ENCODE measurements at places on chromosomes 1 and 21.

GRCh38 chr1:39833621-39834385 is 45.1 kb upstream of the BMP8B start:
- DNase-seq: no peak

GRCh38 chr1:85372683-85373377 is 92.1 kb downstream of the DDAH1 start:
- no peak for DNase-seq

DNA sequence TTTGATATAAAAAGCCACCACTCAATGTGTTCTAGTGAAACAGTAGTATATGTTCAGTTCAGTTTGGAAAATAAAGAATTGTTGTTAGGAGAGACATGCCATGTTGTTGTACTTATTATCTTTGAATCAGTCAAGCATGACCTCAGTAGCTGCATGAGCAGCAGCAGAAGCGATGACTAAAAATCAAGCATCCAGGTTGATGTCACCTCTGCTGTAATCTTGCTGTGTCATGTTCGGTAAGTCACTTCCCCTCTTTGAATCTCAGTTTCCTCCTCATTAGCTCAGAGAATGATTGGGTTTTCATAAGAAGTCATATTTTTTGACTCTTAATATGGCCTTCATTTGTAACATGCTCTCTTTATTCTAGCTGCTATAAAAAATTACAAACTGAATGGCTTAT is 428.4 kb upstream of the B3GALT2 start:
- no peak for DNase-seq

DNA sequence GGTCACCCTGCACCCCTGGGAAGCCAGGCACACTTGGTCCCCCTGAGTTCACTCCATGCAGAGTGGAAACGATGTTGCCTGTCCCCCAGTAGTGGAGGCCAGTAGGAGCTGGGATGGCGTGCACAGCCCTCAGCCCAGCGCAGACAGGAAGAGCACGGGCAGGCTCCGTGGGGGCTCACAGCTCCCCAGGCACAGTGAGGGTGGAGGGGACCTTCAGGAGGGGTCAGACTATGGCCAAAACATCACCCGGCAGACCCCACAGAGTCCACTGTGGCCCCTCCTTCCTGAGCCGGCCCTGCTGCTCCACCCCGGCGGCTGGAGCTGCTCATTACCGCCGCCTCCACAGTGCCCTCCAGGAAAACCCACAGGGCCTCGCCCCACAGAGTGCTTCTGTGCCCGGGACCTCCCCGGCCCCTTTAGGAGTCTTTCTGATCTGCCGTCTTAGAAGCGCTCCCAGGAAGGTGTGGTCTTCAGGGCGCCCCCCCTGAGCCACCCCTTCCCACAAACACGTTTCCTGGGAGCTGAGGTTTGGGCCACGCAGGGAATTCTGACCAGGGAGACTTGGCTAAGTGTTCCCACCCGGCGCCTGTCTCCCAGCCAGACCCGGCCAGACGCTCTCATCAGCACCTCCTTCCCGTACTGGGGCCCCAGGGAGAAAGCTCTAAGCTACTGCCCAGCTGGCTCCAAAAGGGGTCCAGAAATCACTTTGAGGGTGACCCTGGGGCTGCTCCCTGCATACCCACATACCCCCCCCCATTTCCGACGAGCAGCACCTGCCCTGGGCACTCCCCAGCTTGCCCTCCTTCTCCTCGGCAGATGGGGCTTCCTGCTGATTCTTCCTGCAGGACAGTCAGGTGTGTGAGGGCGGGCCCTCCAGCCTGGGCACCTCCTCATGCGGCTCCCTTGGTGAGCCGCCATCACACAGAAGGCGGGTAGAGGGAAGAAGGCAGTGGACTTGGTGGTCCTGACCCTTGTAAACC is 38.8 kb downstream of the RIPK4 start:
- DNase-seq: no peak

GRCh38 chr1:204523605-204524215 is 7.5 kb downstream of the MDM4 start:
- no peak for DNase-seq

DNA sequence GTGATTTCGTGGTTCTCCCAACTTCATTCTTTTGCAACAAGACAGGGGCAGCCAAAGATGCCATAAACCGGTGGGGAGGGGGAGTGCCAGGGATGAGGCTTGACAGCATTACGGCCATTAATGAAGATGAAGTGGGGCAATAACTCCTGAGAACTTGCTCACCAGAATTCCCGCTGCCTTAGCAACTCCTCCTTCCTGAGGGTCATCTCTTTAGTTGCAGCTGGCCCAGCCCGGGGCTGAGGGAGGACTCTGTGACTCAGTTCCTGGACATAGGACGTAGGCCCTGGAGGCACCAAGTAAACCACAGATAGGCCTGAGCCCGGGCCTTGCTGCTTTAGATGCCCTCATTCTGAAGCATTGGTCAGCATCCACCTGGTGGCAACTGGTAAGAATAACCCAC is 330.2 kb downstream of the RRAGC start:
- DNase-seq: no peak

DNA sequence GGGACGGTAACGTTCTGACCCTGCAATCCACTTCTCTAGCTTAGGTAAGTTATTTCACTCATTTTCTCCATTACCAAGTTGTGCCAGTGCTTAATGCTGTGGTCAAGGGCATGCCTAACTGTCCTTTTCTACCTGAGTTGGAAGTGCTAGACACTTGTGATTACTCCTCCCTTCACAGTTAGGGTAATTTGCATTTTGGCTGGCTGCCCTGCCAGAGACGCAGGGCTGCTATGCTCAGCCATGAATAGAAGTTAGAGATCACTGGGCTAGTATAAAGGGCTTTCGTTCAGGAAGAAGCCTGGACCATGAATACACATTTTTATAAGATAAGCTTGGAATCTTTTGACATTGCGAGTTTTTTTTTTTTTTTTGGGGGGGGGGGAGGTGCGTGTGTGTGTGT is 633.2 kb upstream of the NEGR1 start:
- no peak for DNase-seq

DNA sequence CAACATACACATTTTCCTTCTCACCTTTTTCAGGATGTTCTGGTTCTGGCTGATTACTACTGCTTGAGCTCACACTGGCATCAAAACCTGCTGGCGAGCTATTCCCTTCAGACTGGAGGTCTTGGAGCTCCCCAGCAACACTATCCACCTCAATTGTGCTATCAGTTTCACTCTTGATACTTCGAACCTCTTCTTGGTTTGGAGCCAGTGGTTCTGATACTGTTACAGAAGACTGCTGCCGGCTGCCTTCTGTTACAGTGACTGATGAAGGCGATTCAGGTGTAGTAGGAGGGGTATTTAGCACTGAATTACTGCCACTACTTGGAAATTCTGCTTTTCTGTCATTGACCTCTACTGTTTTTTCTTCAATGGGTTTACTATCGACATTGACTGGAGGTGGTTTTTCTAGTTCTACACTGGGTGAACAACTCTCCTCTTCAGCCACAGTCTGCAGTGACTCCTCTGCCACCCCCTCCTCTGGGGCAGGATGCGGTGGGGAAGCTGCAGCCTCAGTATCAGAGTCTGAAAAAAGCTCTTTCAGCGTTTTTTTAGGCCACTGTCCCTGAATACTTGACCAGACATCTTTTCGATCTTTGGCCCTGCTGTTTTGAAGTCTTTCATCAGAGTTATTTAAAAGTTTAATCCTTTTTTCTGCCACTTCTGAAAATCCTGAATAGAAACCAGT is 20.7 kb upstream of the RBM34 start:
- no peak for DNase-seq

- DNase-seq: no peak
These were observed 50.1 kb upstream of the DIRAS3 start for GRCh38 chr1:68100571-68100970.

DNA sequence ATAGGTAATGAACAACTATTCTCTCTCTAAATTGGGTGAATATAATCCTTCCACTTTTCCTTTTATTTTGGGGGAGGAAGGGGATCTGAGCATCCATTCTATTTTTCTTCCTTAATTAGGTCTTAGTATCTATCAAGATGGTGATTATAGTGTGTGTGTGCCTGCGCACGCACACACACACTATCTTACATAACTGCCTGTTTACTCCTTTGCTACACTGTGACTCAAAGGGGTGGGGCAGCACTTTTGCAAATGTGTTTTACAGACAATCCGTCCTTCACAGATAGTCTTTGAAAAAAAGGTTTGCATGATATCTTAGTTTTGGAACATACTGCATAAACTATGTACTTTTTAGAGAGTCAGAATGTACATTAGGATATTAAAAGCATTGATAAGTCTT is 191.5 kb downstream of the SDCCAG8 start:
- no peak for DNase-seq

GRCh38 chr1:94236013-94236491 is 1.3 kb downstream of the ARHGAP29 start:
- DNase-seq: no peak

DNA sequence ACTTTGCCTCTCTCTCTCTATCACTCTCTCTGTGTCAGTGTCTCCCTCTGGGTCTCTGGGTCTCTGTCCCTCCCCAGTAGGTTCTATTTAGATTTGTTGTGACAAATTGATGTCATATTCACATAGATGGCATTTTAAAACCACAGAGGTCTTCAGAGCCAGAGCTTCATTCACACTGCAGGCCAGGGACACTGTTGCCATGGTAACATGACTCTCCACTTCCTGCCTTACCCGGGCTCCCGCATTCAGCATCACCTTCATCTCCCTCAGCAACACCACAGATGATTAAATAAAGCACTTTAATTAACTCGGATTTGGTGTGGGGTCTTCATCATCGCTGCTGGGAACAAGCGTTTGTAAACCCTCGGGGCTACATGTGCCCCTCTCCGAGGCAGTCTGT is 132.6 kb downstream of the ETS2 start:
- no peak for DNase-seq

- DNase-seq: peak; percentile 98
These were observed at the start of gene ESRRG for GRCh38 chr1:216723274-216723780. Gene ESRRG (minus strand): TSS chr1:216723429. CDS start chr1:216723299, 130 bp downstream.

DNA sequence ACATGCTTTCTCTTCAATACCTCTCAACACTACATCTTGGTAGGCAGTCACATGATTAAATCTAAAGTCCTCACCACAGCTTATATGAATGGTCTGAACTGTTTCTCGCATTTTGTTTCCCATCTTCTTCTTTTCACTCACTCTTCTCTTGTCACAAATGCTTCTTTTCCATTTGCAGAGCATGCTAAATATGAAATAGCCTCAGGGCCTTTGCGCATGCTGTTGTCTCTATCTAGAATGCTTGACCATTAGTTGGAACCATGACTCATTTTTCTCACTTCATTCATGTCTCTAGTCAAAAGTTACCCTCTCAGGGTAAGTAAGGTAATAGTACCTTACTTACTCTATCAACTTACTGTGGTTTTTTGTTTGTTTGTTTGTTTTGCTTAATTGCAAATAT is 239.7 kb downstream of the PTPRC start:
- DNase-seq: no peak

GRCh38 chr1:116819081-116819480 is 64.9 kb downstream of the CD2 start:
- DNase-seq: no peak

GRCh38 chr1:30437059-30437576 is 286.3 kb downstream of the MATN1 start:
- DNase-seq: no peak

DNA sequence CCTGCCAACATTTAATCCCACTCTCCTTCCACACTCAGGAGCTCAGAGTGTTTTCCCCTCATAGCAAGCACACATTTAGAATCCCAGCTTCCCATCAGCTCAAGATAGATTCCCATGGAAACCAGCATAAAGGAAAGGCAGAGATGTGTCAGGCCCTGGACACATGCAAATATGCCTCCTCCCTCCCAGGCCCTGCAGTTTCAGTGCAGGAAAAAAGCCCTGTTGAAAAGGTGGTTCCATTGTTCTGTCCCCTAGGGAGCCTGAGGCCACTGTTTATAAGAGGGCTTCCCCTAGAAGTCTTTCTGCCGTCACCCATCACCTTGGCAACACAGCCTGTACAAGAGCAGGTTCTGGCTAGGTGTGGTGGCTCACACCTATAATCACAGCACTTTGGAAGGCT is 3.6 kb downstream of the CACNA1S start:
- DNase-seq: peak; percentile 99

DNA sequence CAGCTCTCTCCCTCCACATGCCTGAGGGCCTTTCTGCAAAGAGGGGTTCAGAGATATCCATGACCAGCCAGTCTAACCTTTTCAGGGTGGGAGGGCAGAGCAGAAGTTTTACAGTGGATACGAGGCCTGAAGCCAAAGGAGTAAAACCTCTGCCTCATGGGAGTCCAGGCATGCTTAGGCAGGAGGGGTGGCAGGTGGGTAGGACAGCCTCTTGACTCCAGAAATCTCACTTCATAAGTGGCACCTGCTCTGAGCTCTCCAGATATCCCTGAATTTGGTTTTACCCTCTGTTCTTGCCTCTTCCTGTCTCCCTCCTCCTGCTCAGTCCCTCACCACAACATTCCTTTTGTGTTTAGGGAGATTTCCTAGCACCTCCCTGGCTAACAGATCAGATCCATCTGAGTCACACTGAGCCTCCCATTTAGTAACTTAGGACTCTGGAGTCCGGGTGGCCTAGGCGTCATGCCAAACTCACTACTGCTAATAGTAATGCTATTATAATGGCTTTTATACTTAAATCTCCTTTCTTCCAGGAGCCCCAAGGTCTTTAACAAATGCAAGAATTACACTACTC is 201.0 kb downstream of the HS2ST1 start:
- no peak for DNase-seq

DNA sequence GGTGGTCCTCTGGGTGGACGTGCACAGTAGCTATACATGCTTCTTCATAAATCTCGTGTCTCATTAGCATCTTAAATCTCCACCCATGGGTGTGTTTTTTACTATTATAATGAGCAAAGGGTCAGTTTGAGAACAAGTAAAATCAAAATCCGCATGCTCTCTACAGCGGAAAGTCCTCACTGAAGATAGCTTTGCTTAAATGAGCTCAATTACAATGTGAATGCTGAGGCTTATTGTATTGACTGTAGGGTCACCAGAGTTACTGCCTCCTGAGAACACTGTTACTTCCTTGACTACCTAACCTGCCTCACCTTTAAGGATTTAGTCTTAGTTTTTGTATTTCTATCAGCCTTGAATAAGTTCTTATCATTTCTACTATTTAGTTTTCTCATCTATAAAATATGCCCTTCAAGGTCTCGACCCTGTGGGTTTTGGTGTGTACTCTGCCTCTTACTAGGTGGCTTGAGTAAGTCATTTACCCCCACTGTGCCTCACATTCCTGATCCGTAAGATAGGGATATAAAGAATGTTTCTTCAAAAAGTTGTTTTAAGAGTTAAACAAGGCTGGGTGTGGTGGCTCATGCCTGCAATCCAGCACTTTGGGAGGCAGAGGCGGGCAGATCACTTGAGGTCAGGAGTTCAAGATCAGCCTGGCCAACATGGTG is 7.9 kb downstream of the SLAMF7 start:
- no peak for DNase-seq

DNA sequence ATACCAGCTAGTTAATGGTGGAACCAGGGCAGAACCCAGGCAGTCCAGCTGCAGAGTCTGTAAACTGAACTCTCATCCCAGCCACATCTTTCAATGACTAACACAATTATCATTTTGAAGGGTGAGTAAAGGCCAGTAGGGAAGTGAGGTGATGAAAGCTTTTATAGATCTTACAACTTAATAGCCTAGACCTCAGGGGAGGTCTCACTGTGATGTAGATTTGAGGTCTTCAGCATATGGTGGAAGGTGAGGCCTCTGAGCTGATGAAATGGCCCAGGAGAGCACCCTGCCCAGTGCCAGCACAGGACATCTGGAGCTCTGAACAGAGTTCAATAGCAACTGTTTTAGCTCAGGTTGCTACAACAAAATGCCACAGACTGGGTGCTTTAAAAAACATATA is 44.8 kb upstream of the POU2F1 start:
- no peak for DNase-seq

Measured in NCI-H1436 treated with DMSO at 0.1 percent for 48 hours (cell line).